ENCODE measurements at places on chromosomes 6 and 20. TPM values are rescaled to one million over a fixed set of nuclear protein-coding genes. Genes with fewer than 3 reads are reported as not detected.

The BTNL2 gene
- total RNA-seq = not detected

The WTAP gene
- total RNA-seq = 111 TPM

The BANF2 gene
- total RNA-seq = 2.2 TPM

The SMPD2 gene
- 8.4 TPM for total RNA-seq

The PACRG gene
- total RNA-seq = 0.96 TPM

The LIN28B gene
- 5.1 TPM for total RNA-seq

The INSM1 gene
- not detected for total RNA-seq

The ATP6V1G2 gene
- 3.6 TPM for total RNA-seq

The SLC16A10 gene
- 36.8 TPM for total RNA-seq

GRCh38 chr6:132300323-132300949 is 100.8 kb downstream of the MOXD1 start:
- peak; percentile 58 for DNase-seq

GRCh38 chr6:47275640-47276039 is 34.1 kb downstream of the TNFRSF21 start:
- no peak for DNase-seq

- DNase-seq = peak; percentile 32
These were observed 42.8 kb upstream of the DYNLRB1 start for GRCh38 chr20:34473262-34473883.

DNA sequence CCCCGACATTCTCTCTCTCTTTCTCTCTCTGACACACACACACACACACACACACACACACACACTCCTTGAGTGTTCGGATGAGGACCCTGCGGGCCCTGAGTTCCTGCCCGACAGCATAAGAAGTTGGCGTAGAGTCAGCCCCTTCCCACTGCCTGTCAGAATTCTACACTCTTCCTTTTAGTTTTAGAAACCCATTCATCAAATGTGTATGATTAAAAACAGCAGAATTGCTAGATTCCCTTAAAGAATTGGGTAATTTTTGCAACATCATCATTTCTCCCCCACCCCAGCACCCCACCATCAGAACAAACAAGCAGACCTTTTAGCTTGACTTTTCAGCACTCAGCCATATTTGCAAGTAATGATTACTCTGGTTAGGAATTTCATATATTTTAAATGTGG is 322.8 kb downstream of the FARS2 start:
- no peak for DNase-seq

- peak; percentile 99 for DNase-seq
These were observed 109.9 kb downstream of the NOL4L start for GRCh38 chr20:32474967-32475811.

GRCh38 chr6:104728448-104728847 is 131.3 kb downstream of the HACE1 start:
- no peak for DNase-seq

- DNase-seq = no peak
These were observed 3.6 kb upstream of the BPIFB1 start for GRCh38 chr20:33279261-33279910.

GRCh38 chr6:108958900-108959770 is 110.9 kb downstream of the ARMC2 start:
- DNase-seq = no peak

GRCh38 chr20:32667027-32667426 is 6.7 kb downstream of the C20orf203 start:
- no peak for DNase-seq

DNA sequence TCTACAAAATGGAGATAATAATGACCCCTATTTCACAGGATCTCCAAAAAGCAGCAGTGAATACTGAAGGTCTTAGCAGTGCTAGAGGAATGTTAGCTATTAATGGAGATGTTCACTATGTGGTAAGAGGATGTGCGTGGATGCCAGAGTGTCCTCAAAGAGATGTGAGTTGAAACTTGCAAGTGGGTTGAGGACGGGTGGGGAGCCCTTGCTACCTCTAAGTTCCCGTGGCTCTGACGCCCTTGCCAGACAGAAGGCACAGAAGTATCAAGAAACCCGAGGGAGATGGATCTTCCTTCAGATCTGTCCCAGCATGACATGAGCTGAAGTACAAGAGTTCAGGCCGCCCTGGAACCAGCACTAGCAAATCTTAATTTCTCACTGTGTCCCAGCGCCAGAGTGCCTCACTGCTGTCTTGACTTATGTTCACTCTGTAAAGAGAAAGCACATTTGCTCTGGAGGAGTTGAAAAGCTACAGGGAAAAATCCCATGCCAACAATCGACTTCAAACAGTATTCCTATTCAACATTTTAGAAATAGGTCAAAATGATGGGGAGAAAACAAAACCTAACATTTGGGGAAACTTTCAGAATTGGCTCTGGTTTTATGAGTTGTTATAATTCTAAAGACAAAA is 59.5 kb downstream of the FYN start:
- DNase-seq = no peak

DNA sequence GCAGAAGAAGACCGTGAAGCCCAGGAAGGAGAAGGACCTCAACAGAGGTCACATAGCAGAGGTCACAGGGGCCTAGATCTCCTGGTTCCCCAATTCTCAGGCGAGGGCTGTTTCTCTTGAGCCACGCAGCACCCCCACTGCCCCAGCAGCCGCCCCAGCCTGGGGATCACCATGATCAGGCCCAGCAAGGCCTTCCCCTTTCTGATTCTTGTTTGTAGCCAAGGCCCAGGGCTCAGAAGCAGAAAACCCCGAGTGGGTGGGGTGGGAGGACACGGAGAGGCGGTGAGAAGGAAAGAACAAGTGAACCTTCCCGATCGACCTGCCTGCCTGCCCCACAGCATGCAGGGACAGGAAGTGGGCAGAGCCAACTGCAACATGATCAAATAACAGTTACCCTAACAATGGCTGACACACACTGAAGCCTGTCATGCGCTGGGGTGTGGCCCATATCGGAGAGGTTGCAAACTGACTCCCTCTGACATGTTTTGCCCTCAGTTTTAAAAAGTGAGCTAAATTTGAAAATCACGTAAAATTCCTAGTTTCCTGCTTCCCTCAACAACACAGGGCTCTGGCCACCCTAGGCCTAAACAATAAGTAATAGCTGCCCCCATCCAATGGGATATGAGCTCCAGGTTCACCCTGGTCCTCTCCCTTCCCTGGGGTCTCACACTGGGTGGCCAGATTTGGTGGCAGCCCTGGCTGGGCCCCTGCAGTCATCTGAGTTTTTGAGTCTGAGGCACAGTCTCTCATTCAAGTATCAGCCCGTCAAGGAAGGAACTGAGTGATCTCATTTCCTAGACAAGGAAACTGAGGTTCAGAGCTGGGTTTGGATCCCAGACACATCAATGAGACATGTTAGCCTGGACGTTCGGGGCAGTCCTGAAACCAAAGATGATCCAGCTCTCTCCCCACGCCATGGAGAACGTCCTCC is 6.5 kb downstream of the PEDS1 start:
- peak; percentile 53 for DNase-seq

DNA sequence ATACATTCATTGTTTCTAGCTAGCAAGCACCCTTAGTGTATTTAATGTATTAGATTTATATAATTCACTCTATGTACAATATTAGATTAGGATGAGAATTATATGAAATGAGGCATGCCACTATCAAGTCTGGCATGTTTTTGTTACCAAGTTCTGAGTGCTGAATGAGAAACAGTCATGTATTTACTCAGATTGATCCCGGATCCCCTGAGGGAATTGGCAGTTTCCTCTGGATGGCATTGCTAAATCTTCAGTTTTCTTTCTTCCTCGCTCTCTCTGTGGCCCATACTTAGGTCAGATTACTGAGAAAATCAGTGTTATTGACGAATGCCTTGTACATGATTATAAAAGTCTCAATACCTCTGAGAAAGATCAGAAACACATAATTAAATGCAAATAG is 66.6 kb downstream of the CDKAL1 start:
- no peak for DNase-seq

DNA sequence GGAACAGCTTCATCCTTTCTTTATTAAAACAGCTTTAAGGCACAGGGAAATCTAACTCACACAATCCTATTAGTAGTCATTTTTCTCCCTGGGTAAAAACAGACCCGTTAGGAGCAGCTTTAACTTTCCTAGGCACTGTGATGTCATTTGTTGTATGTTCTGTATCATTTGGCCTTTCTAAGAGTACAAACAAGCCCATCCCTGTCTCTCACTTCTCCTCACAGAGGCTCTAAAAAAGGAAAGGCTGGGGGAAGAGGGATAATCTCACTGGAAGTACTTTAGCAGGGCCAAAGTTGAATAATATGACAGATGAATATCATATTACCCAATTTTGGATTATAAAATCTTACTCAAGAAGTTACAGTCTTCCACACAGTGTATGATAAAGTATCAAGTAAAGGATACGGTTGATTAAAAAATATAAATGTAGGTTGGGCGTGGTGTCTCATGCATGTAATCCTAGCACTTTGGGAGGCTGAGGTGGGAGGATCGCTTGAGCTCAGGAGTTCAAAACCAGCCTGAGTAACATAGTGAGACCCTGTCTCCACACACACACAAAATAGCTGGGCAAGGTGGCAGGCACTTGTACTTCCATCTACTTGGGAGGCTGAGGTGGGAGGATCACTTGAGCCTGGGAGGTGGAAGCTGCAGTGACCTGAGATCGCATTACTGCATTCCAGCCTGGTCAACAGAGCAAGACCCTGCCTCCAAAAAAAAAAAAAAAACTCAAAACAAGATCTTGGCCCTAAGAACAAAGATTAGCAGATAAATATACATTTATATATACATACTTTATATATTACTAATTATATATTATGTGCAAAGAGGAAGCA is 7.9 kb downstream of the NUDT3 start:
- no peak for DNase-seq

DNA sequence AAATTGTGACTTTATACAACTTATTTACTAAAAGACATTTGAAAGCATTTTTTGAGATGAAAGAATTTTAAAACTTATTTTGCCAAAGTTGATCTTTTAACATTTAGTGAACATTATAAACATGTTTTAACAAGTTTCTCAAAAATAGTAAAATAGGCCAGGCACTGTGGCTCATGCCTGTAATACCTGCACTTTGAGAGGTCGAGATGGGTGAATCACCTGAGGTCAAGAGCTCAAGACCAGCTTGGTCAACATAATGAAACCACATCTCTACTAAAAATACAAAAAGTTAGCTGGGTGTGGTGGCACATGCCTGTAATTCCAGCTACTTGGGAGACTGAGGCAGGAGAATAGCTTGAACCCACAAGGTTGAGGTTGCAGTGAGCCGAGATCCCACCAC is 78.6 kb downstream of the CLVS2 start:
- DNase-seq = no peak

DNA sequence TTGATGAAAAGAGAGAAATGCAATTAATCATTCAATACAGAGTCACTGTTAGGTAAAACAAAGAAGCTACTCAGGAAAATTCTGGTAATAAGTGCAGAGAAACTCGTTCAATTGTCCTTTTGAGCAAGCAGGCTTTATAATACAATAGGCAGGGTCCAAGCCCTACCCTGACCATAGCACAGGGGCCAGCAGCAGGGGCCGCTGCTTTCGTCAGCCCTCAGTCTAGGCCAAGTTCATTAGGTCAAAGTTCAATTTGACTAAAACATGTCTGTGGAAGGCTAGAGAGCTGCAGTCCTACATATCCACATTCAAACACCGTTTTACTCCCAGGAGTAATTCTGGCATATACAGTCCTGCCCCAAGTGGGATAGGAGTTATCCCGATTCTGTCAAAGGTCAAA is 94.6 kb downstream of the BCAS1 start:
- no peak for DNase-seq

DNA sequence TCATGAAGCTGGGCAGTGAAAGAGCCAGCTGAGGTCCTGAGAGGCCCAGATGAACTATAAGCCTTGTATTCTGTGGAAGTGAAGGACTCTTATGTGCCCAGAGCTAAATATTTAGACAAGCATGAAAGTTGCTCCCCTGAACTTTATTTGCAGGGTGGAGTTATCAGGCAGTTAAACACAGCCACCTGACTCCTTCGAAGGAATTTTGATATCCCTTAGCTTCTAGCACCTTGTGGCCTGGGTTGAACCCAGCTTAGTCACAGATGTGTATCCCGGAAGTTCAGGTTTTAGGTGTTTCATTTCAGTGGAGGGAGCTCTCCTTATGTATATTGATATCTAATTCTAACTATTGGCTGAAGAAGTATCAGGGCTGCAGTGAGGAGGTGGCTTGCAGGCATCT is 20.4 kb downstream of the NR2E1 start:
- DNase-seq = no peak

GRCh38 chr6:163706500-163707087 is 292.1 kb downstream of the QKI start:
- DNase-seq = no peak
